ENCODE measurements at places on chromosomes 1 and 21. TPM values are rescaled to one million over a fixed set of nuclear protein-coding genes. Genes with fewer than 3 reads are reported as not detected.

Gene SELL
- not detected for total RNA-seq

Gene FCAMR
- total RNA-seq, result not detected

Gene RPTN
- total RNA-seq, result not detected

Gene IFI16
- total RNA-seq, result 58.4 TPM

Gene UTP11
- total RNA-seq, result 50.8 TPM

Gene NBPF4
- total RNA-seq, result not detected

Gene TTLL7
- 38.6 TPM for total RNA-seq

Gene CFAP107
- total RNA-seq, result not detected

Gene NUF2
- total RNA-seq, result 0.89 TPM

Gene PGD
- total RNA-seq, result 31.8 TPM

Gene TEX50
- total RNA-seq, result not detected

Gene CAMK2N1
- 8.5 TPM for total RNA-seq

Gene ZNF436
- total RNA-seq, result 16.0 TPM

Gene CRB1
- total RNA-seq, result 0.30 TPM

Gene DENND2D
- 3.9 TPM for total RNA-seq

Gene RNF186
- not detected for total RNA-seq

Gene MTARC1
- total RNA-seq, result 2.5 TPM

Gene ACTN2
- total RNA-seq, result under 0.01 TPM

Gene DTL
- total RNA-seq, result 1.8 TPM

Gene FAM43B
- total RNA-seq, result not detected

Gene RGS8
- total RNA-seq, result not detected

Gene SLC30A7
- 58.2 TPM for total RNA-seq

Gene KAZN
- total RNA-seq, result 4.8 TPM

Gene EVA1C
- 5.8 TPM for total RNA-seq

Gene NUDT17
- total RNA-seq, result 2.7 TPM

Gene PKP1
- total RNA-seq, result 0.30 TPM

Gene GUCA2B
- not detected for total RNA-seq

Gene SERTAD4
- total RNA-seq, result 0.78 TPM

Gene GLRX2
- 8.6 TPM for total RNA-seq

Gene HAO2
- not detected for total RNA-seq

Gene ESPN
- total RNA-seq, result 0.05 TPM

Gene CACNA1S
- total RNA-seq, result not detected

Gene CREB3L4
- total RNA-seq, result 4.8 TPM

Gene CYYR1
- total RNA-seq, result 0.30 TPM

Gene DIRAS3
- 78.9 TPM for total RNA-seq

Gene TACSTD2
- 0.18 TPM for total RNA-seq

Gene DCAF8
- 81.3 TPM for total RNA-seq

Gene LDLRAD1
- not detected for total RNA-seq

Gene FCGR1A
- not detected for total RNA-seq

Gene MARK1
- total RNA-seq, result 0.59 TPM

Gene LCA5L
- total RNA-seq, result 3.0 TPM

Gene UQCRHL
- 1.0 TPM for total RNA-seq

Gene AMY1C
- not detected for total RNA-seq

Gene LMX1A
- total RNA-seq, result not detected

Gene DEPDC1
- total RNA-seq, result 3.0 TPM

Gene HMCN1
- 41.3 TPM for total RNA-seq

Gene ANKRD35
- total RNA-seq, result 0.42 TPM

Gene PEF1
- 66.0 TPM for total RNA-seq

Gene OR14K1
- not detected for total RNA-seq

Gene NOTCH2
- 322 TPM for total RNA-seq

Gene JTB
- 178 TPM for total RNA-seq

Gene NPL
- total RNA-seq, result 1.2 TPM

Gene ALX3
- not detected for total RNA-seq

Gene PLOD1
- 1,503 TPM for total RNA-seq

Gene RIMKLA
- under 0.01 TPM for total RNA-seq

Gene TFF2
- not detected for total RNA-seq

Data from smooth muscle cell of the umbilical artery (primary cell).